ENCODE measurements at places on chromosomes 2 and 18.

GRCh38 chr18:77974329-77974728 is 724.7 kb downstream of the GALR1 start:
- no peak for DNase-seq

- peak; percentile 8 for DNase-seq
Observed at GRCh38 chr18:6624271-6624660, 105.2 kb upstream of the ARHGAP28 start.

DNA sequence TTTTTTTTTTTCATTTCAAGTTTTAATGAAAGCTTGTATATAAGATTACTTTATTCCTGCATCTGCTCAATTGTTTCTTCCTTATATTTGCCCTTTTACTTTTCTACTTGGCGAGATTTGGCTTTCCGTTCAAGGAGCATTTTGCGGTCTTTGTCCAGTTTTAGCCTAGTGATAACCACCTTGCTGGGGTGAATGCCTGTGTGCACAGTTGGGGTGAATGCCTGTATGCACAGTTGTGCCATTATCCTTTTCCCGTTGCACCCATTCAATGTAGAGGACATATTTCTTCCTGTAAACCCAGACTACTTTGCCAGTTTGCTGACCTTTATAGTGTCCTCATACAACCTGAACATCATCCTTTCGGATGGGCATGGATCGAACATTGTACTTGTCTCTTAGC is 12.0 kb downstream of the ZNF236 start:
- no peak for DNase-seq

DNA sequence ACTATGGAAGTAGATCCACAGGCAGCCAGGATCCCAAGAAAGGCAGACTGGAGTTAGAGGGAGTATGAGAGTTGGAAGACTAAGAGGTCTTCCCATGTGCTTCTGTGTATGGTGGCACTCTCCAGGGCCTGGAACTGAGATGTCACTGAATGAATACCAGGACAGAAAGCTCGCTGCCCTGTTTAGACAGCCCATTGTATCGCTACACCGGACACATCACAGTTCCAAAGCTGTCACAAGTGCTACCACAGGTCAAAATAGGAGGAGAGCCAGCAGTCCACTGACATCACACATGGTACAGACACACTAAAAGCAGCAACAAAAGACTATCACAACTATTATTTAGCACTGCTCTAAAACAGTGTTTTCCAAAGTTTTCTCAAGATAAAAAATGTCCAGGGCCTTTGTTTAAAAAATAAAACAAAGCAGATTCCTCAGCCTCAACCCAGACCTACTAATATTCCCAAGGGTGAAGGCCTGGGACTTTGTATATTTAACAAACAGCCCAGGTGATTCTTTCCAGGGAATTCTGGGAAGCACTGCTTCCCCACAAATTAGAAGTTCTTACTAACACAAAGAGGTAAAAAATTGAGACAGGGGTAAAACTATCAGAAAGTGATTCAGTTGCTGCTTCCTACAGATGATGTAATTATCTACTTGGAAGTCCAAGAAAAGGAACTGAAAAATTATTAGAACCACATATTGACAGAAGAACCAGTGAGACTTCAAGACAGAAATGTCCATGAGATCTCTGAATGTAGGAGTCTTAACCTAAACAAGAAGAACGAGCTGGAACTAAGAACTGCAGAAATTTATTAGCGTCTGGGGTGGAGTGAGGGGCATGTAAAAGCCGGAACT is 116.0 kb downstream of the DTNB start:
- DNase-seq, result no peak

- DNase-seq, result no peak
Observed at GRCh38 chr2:83782122-83782521, 677.0 kb downstream of the SUCLG1 start.

- no peak for DNase-seq
Observed at GRCh38 chr2:88852753-88853402, 161.4 kb downstream of the RPIA start.

- DNase-seq, result no peak
Observed at GRCh38 chr2:122692400-122693083, 937.1 kb downstream of the TSN start.

DNA sequence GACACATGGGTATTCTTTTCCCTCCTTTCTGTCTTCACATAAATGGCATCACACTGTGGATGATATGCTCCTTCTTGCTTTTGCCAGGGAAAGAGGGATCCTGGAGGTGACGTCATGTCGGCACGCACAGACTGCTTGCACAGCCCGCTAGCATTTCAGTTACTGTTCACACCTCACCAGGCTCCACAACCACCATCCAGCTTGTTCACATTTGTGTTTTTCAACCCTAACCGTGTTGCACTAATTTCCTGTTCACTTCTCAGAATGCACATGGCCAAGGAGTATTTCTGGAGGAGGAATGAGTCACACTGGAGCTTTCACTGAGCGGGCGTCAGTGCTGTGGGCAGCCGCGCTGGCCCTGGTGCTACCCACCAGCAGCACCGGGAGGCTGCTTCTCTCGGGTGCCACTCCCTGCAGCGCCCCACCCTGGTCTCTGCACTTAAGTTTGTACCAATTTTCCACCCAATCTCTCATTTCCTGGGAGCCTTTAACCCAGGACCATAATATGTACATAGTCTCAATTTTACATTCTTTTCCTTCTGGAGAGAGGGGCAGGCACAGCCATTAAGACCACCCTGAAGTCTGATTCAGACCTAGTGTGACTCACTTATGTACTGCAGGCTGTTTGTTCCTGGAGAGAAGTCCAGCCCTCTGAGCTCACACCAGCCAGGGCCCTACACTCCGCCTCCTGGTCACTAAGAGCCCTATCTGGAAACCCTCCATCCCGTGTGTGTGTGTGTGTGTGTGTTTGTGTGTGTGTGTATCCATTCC is 65.1 kb downstream of the MBP start:
- peak; percentile 21 for DNase-seq

DNA sequence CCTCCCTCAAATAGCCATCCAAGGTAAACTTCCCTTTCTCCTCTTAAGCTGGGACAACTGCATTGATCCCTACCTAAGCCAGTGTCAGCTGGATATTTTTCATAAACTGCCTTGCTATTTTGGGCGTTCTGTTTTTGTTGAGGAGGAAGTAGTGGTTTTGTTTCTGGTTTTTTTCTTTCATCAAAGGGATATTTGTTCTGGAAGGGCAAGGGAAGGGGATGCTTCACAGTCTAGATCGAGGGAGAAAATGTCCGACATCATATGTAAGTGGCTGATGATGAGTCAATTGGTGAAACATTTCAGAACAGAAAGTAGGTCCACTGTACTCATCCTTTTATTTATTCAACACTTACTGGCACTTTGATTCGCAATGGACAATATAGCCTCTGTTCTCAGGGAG is 31.0 kb downstream of the TANC1 start:
- peak; percentile 90 for DNase-seq

DNA sequence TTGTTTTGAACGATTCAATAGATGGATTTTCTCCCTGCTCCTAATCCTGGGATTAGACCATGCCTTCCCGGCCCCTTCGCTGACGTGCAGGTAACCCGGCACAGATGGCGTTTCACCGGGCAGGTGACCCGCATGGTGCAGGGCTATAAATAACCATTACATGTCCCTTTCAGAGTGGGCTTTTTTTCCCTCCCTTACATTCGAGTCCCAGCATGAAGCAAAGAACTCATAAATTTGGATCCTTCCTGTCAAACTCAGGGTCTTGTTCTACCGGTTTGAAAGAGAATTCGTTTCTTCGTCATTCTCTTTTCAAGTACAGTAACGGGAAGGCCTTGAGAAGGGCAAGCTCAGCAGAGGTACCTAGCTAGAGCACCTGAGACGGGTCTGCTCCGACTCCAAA is 46.1 kb downstream of the EDAR start:
- no peak for DNase-seq

- no peak for DNase-seq
Observed at GRCh38 chr2:173876833-173877413, 88.2 kb downstream of the SP3 start.

DNA sequence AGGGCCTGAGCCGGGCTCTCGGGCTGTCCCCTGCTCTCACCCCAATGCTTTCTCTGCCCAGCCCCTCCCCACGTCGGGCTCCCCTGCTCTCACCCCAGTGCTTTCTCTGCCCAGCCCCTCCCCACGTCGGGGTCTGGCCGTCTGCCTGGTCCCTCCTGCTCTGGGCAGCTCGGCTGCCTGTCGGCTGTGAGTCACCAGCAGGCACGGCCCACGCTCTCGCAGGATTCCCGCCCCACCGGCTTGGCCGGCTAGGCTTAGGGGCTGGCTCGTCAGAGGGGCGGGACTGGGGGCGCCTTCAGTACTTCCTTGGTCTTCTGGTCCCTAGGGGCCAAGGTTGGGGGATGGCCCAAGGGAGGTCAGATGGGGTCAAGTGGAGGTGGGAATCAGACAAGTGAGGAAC is 3.3 kb downstream of the BOK start:
- DNase-seq, result no peak

DNA sequence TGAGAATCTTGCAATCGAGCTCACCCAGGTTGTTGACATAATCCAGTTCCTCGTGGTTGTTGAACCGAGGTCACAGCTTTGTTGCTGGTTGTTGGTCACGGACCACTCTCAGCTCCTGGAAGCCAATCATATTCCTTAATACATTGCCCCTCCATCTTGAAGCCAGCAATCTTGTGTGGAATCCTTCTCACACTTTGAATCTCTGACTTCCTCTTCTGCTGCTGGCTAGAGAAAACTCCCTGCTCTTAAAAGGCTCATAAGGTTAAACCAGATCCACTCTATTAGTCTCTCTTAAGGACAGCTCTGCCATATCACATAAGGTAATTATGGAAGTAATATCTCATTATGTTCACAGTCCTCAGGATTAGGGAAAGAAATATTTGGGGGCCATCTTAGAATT is 41.1 kb downstream of the SP140 start:
- DNase-seq, result no peak

DNA sequence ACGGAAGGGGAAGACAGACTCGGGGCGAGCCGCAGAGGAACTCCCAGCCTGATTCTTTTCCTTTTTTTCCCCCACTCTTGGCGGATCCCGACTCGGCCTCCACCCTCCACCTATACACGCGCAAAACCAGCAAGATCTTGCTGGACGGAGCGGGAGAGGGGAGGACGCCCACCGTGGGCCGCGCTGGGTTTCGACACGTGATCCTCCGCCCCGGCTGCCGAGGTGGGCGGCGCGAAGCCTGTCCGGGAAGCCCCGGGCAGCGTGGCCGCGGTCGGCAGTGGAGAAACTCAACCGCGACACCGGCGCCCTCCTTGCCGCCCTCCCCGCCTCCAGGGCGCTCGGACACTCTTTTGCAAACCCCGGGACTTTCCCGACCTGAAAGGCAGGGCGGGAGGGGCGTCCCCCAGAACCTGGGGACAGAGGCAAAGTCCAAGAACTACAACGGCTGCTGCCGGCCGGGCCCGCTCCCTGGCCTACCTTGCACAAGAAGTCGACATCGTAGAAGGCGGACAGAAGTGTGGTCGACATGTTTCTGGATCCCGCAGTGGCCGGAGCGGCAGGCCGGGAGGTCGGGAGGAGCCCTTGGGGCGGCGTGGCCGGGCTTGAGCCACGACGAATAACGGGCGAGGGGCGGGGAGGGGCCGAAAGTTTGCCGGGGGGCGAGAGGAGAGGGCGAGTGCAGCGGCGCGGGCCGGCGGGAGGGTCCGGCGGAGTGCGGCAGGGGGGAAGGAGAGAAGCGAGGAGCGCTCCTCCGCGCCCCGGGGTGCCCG is 433 bp downstream of the ZFP36L2 start:
- no peak for DNase-seq

- no peak for DNase-seq
Observed at GRCh38 chr2:200239216-200239615, 67.3 kb upstream of the SPATS2L start.

GRCh38 chr2:71933467-71934319 is 214.0 kb downstream of the CYP26B1 start:
- no peak for DNase-seq

DNA sequence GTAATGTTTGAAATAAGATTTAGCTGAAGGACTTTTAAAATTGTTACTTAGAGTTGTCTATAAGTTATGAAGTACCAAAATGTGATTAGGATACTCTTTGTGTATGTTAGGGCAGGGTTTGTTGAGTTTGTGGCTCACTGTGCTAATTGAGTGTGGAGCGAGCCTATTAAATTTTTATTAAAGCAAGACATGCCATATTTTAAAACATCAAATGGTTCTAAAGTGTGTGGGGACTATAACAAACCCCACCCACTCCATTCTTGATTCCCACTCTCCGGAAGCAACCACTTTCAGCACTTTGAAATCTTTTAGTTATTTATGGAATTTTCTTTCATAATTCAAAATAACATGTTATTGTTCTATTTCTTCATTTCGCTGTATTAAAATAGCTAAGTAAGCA is 1.8 kb downstream of the HNMT start:
- DNase-seq, result no peak

DNA sequence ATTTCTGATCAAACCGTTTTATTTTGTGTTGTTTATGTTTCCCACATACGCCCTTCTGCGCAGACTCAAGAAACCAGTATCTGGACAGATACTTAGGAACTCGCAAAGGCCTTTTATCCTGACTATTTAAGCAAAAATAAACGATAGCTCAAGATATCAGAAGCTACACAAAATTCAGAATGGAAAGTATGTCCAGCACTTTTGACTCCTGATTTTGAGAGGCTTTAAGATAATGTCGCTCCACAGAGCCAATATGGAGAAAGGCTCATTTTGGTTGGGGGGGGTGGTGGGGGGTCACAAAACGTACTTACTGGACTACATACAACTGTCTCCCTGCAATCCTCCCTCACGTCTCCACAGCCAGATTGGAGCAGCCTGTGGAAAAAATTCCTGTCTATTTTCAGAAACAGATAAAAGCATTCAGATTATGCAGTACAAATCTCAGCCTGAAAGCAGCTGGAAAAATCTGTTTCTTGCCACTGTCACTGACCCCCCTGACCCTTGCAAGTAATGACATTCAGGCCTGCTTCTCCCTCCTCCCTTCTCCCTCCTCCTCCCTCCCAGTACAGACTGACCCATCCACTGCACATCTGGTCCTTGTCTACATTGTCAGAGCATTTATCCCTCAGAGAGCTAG is 34.9 kb upstream of the LCLAT1 start:
- DNase-seq, result no peak

DNA sequence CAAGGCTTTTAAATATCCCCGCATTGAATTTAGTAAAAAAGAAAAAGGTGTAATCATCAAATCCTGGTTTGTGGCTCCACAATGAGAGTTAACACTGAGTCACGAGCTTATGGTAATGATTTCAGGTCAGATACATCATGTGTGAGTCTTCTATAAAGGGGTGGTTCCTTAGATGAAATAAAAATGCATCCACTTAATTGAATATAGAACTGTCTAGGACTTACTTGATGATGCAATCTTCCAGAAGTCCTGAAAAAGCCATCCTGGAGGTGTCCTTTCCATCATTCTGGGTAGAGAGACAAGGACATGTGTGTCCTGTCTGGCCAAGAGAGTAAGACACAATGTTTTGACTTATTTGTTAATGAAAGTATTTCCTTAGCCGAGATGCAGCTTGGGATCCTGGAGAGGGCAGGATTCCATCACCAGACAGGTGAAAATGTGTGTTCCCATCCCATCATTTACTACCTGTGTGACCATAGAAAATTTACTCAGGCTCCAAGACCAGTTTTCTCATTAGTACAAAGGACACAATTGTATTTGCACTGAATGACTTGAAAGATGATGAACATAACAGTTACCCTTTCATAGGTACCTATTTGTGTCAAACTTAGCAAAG is 1539.8 kb upstream of the PIK3C3 start:
- no peak for DNase-seq

- no peak for DNase-seq
Observed at GRCh38 chr18:13337369-13337768, 118.8 kb downstream of the LDLRAD4 start.

All from COLO829 (cell line).